ENCODE measurements at places on chromosomes 6 and 20.

GRCh38 chr20:18638768-18639167 lies 50.9 kb downstream of the DTD1 start:
- H3K36me3 ChIP-seq, result no peaks in the 10 kb centered on the region
- DNase-seq, result no peak
- H3K27me3 ChIP-seq, result no peaks in the 10 kb centered on the region
- no peak overlapping the region for H3K27ac ChIP-seq
- H3K4me3 ChIP-seq, result no peak overlapping the region

- no peak overlapping the region for H3K4me3 ChIP-seq
- H3K27ac ChIP-seq, result no peak overlapping the region
- no peaks in the 10 kb centered on the region for H3K36me3 ChIP-seq
- H3K4me1 ChIP-seq, result no peaks in the 10 kb centered on the region
Measured at GRCh38 chr20:13552061-13552460, 86.7 kb downstream of the TASP1 start.

DNA sequence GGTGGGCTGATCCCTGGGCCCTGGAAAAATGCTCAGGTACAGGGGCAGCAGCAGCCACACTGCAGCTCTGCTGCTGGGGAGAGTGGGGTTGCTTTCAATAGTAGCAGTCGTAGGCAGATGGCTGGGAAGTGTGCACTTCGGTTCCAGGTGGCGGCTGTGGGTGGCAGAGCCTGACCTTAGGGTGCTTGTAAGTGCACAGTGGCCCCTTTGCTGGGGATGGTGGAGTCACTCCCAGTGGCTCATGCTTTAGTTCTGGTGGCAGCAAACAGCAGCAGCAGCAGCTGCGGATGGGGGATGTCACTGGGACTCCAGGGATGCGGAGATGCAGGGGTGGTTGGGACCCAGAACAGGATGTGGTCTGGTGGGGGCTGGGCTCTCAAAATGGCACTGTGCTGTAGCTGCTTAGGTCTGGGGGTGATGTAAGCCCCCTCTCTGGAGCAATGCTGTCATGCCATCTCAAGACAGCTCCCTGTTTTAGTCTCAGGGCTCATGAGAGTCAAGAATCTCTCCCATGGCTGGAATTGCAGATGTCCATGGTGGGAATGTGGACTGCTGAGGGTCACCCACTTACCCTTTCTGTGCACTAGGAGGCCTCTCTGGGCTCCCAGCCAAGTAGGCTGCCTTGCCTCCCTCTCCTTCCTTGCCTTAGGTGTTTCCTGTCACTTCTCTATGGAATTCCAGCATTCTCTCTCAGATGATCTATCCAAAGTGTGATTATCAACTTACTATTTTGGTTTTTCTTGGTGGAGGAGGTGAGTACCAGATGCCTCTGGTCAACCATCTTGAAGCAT lies 146.7 kb upstream of the SLC22A23 start:
- H3K27me3 ChIP-seq, result no peaks in the 10 kb centered on the region
- H3K4me3 ChIP-seq, result no peak overlapping the region
- H3K36me3 ChIP-seq, result no peaks in the 10 kb centered on the region
- no peaks in the 10 kb centered on the region for H3K4me1 ChIP-seq
- no peak for DNase-seq

DNA sequence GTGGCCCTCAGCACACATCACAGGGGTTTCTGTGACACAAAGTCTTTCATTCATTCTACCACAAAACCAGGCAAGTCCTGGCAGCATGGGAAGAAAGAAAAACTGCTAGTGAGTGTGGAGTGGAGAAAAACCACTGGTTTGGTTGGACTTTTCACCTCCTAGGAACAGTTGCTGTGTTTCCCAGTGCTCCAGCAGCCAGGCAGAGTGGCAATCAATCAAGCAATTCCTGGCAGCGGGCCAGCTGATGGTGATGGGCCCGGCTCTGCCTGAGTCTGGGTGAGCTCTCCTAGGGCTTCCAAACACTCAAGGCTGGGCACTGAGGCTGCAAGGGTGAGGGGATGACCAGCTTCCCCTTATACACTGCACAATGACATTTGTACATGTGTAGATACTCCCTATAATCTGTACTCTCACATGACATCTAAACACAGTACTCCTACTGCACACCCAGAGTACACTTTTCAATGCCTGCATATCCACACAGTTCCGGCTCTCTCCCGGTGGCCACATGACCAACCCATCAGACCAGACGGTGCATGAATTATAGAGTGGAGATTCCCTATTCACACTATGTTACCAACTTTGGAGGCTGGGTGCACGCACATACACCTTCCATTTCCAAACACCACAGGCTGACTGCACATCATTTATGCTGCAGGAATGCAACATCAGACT lies 156.6 kb downstream of the UNC5CL start:
- no peak overlapping the region for H3K4me3 ChIP-seq
- H3K36me3 ChIP-seq, result no peaks in the 10 kb centered on the region
- no peak overlapping the region for H3K27ac ChIP-seq
- DNase-seq, result no peak
- H3K4me1 ChIP-seq, result no peaks in the 10 kb centered on the region

- peak overlapping the region; percentile 16 for H3K27ac ChIP-seq
- no peaks in the 10 kb centered on the region for H3K36me3 ChIP-seq
- no peak overlapping the region for H3K4me3 ChIP-seq
- H3K27me3 ChIP-seq, result no peaks in the 10 kb centered on the region
Measured at GRCh38 chr6:35064757-35065440, 76.2 kb downstream of the TCP11 start.

GRCh38 chr20:59724457-59725366 lies 120.4 kb downstream of the PHACTR3 start:
- no peak overlapping the region for H3K4me3 ChIP-seq
- H3K4me1 ChIP-seq, result no peaks in the 10 kb centered on the region
- H3K27ac ChIP-seq, result no peak overlapping the region

DNA sequence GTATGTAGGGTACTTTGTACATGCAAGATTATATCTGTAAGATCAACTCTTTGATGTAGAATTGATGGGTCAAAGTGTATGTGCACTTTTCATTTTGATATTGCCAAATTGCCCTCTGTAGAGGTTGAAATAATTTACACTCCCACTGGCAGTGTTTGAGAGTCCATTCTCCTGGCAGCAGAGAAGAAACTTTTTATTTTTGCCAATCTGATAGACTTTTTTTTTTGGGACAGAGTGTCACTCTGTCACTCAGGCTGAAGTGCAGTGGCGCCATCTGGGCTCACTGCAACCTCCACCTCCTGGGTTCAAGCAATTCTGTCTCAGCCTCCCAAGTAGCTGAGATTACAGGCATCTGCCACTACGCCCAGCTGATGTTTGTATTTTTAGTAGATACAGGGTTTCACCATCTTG lies 199.2 kb downstream of the ZFAND3 start:
- H3K4me3 ChIP-seq, result no peak overlapping the region
- no peak overlapping the region for H3K27ac ChIP-seq
- H3K27me3 ChIP-seq, result no peaks in the 10 kb centered on the region
- no peaks in the 10 kb centered on the region for H3K4me1 ChIP-seq
- DNase-seq, result no peak
- no peaks in the 10 kb centered on the region for H3K36me3 ChIP-seq

- no peaks in the 10 kb centered on the region for H3K36me3 ChIP-seq
- H3K27ac ChIP-seq, result no peak overlapping the region
- H3K27me3 ChIP-seq, result no peaks in the 10 kb centered on the region
- no peak overlapping the region for H3K4me3 ChIP-seq
Measured at GRCh38 chr6:41049955-41050354, 3.0 kb upstream of the APOBEC2 start.

GRCh38 chr6:2990248-2990931 lies 9.3 kb upstream of the NQO2 start:
- H3K27me3 ChIP-seq, result no peaks in the 10 kb centered on the region
- no peaks in the 10 kb centered on the region for H3K36me3 ChIP-seq
- no peak for DNase-seq
- H3K4me3 ChIP-seq, result peak overlapping the region; percentile 82
- no peaks in the 10 kb centered on the region for H3K4me1 ChIP-seq

DNA sequence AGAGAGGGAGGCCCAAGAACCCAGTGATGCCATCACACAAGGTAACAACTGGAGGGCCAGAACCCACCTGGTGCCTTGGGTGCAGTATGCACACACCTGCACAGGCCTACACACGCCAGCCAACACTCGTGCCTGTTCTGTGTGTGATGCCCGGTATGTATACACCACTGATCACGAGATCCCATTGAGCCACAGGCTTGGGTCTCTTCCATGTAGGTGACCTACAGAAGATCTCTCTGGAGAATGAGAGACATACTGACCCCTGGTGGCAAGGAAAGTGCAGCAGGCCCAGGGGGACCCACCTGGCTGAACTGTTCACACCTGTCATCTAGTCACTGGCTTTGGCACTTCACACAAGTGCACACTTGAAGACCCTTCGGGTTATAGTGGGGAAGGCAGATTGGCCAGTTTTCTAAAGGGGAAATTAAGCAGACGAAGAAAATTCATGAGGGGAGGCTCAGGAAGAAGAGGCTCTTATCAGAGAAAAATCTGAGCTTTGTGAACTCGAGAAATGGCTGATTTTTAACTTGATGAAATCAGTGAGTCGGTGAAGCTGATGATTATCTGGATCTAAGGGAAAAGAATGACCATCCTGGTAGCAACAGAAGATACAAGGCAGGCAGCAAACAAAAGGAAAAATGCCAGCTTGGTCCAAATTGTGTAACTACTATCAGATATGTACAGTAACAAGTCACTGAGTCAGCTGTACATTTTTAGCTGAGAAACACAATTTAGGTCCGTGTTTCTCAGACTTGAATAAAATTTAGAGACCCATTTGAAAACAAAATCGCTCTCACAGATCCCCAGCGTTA lies 69.1 kb upstream of the PBOV1 start:
- no peaks in the 10 kb centered on the region for H3K4me1 ChIP-seq
- H3K27ac ChIP-seq, result no peak overlapping the region
- H3K36me3 ChIP-seq, result no peaks in the 10 kb centered on the region
- no peaks in the 10 kb centered on the region for H3K27me3 ChIP-seq

DNA sequence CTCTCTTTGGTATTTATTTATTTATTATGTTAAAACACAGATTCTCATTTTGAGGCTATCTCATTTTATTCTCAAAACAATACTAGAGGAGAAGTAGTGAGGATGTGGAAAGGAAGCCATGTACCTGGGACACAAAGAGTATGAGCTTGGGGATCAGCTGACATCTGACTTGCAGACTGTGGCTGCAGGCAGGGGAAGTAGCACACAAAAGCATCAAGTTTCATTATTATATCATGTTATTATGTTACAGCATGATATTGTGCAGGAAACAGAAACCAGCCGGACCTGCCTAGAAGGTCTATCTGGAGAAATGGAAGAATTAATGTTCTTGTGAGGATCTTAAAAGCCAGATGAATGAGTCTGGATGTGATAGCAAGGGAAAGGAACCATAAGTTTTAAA lies 248.2 kb downstream of the KHDC1L start:
- H3K27me3 ChIP-seq, result no peaks in the 10 kb centered on the region
- no peaks in the 10 kb centered on the region for H3K36me3 ChIP-seq
- H3K27ac ChIP-seq, result no peak overlapping the region

- no peak overlapping the region for H3K27ac ChIP-seq
- H3K36me3 ChIP-seq, result no peaks in the 10 kb centered on the region
- H3K27me3 ChIP-seq, result no peaks in the 10 kb centered on the region
- DNase-seq, result no peak
Measured at GRCh38 chr6:116400328-116400727, 29.6 kb downstream of the DSE start.

- DNase-seq, result no peak
- H3K27me3 ChIP-seq, result no peaks in the 10 kb centered on the region
- no peaks in the 10 kb centered on the region for H3K36me3 ChIP-seq
- H3K4me1 ChIP-seq, result no peaks in the 10 kb centered on the region
Measured at GRCh38 chr20:10094566-10095173, 59.9 kb downstream of the ANKEF1 start.

GRCh38 chr6:166477647-166478365 lies 95.1 kb upstream of the MPC1 start:
- no peaks in the 10 kb centered on the region for H3K27me3 ChIP-seq
- no peak overlapping the region for H3K27ac ChIP-seq
- no peaks in the 10 kb centered on the region for H3K36me3 ChIP-seq
- no peak for DNase-seq

- no peaks in the 10 kb centered on the region for H3K36me3 ChIP-seq
- H3K4me1 ChIP-seq, result no peaks in the 10 kb centered on the region
- no peak for DNase-seq
- H3K27ac ChIP-seq, result no peak overlapping the region
- no peaks in the 10 kb centered on the region for H3K27me3 ChIP-seq
Measured at GRCh38 chr6:54286141-54286540, 22.1 kb upstream of the TINAG start.

DNA sequence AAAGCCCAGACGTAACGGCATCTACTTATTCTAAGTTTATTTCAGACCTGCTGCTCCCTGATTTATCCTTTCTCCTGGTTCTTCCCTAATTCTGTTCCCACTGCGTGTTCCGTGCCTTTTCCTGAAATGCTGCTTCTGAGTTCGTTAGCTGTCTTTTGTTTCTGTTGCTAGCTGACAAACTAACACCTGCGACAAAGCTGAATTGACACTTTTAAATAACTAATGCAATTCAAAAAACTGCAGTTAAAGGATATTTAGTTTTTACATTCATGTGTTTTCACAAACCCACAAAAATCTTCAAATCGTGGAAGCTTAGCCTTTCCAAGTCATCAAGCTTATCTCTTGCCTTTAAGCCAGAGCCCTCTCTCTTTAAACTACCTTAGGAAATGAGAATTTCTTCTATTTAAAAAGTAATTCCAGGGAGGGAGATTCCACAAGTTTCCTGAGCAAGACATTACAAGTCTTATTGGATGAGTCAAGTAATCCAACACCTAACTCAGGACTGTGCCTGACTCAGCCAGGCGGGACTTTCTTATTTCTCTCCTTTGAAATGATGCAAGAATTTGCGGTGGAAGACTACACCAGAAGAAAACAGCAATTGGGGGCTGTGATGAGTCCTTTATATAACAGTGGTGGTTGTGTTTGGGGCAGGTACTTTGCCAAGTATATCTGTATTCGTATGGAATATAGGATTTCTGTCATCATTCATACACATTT lies 6.3 kb downstream of the ADTRP start:
- H3K4me3 ChIP-seq, result no peak overlapping the region
- H3K36me3 ChIP-seq, result no peaks in the 10 kb centered on the region
- H3K27ac ChIP-seq, result peak overlapping the region; percentile 89
- no peaks in the 10 kb centered on the region for H3K27me3 ChIP-seq
- H3K4me1 ChIP-seq, result peaks cover 5% of the 10 kb centered on the region

GRCh38 chr6:88161940-88162339 lies 4.2 kb downstream of the CNR1 start:
- H3K27me3 ChIP-seq, result peaks cover 35% of the 10 kb centered on the region
- no peak for DNase-seq
- H3K4me1 ChIP-seq, result no peaks in the 10 kb centered on the region
- H3K4me3 ChIP-seq, result no peak overlapping the region
- H3K36me3 ChIP-seq, result no peaks in the 10 kb centered on the region

DNA sequence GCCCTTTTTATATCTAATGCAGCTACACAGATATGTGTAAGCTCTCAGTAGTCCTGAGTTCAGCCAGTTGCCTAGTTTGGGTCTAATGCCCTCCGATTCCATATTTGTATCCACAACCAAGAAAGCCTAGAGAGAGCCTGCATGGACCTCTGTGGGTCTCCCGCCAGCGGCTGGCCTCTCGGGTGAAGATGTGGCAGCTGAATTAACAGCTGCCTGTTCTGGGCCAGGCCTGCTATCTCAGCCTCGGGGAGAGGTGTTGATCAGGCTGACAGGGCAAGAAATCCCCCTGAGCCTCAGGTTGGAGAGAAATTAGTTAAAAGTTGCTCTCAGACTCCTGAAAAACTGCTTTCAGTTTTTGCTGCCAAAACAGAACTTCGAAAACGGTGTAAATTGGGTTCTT lies 19.8 kb downstream of the PTK7 start:
- H3K4me1 ChIP-seq, result peaks cover 7% of the 10 kb centered on the region
- H3K36me3 ChIP-seq, result no peaks in the 10 kb centered on the region
- H3K27ac ChIP-seq, result peak overlapping the region; percentile 86
- peak overlapping the region; percentile 44 for H3K4me3 ChIP-seq
